ENCODE measurements at places on chromosomes 2 and 18.
A peak's percentile ranks its signal among the peaks of the same experiment; 100 is the strongest.

GRCh38 chr2:186130748-186131641, 355.1 kb upstream of the ZC3H15 start:
- no peaks in the 10 kb centered on the region for H3K36me3 ChIP-seq
- no peak overlapping the region for H3K27ac ChIP-seq
- DNase-seq = no peak
- H3K4me3 ChIP-seq = no peak overlapping the region

DNA sequence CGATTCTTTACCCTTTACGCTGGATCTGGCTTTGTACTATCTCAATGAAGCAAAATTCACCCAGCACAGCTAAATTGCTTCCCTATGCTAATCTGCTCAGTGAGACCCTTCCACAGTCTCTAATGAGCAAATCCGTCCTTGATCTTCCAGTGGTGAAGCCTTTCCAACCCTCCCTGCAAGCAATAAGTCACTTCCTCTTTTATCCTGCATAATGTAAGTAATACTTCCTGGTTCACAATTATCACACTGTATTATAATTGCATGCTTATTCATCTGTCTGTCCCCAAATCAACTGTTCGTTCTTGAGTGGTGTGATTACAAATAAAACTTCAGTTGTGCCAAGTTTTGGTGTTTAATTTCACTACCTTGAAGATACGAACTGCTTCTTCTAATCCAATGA, 404.0 kb downstream of the ADCYAP1 start:
- no peak overlapping the region for H3K4me3 ChIP-seq
- H3K4me1 ChIP-seq = no peaks in the 10 kb centered on the region
- no peak for DNase-seq
- H3K27me3 ChIP-seq = no peaks in the 10 kb centered on the region
- no peak overlapping the region for H3K27ac ChIP-seq
- no peaks in the 10 kb centered on the region for H3K36me3 ChIP-seq

DNA sequence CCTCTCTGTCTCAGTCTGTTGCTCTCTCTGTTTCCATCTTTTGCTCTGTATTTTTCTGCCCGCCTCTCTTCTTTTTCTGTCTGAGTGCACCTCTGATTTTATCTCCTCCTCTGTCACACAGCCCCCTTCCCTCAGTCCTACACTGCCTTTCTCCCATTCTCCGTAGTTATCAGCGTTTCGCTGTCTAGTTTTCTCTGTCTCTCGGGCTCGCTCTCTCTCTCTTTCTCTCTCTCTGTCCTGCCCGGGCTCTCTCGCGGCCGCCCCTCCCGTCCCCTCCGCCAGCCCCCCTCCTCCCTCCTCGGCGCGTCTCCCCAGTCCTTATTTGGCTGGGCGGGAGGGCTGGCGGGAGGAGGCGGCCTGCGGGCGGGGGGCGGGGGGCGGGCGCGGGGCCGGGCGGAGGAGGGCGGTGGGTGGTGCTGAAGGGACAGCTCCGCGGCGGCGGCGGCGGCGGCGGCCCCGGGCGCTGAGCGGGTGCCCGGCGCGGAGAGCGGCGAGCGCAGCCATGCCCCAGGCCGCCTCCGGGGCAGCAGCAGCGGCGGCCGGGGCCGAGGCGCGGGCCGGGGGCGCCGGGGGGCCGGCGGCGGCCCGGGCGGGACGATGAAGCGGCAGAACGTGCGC, at the start of gene KCNK3:
Gene KCNK3 (plus strand): TSS at position 444 of the 618 bp plus-strand sequence. CDS start 154 bp downstream, at position 598.
- H3K27ac ChIP-seq = no peak within 1 kb of the TSS
- no peaks in the 10 kb centered on the region for H3K36me3 ChIP-seq
- H3K4me3 ChIP-seq = no peak within 1 kb of the TSS
- peaks cover 68% of the 10 kb centered on the region for H3K27me3 ChIP-seq
- DNase-seq = peak; percentile 5

DNA sequence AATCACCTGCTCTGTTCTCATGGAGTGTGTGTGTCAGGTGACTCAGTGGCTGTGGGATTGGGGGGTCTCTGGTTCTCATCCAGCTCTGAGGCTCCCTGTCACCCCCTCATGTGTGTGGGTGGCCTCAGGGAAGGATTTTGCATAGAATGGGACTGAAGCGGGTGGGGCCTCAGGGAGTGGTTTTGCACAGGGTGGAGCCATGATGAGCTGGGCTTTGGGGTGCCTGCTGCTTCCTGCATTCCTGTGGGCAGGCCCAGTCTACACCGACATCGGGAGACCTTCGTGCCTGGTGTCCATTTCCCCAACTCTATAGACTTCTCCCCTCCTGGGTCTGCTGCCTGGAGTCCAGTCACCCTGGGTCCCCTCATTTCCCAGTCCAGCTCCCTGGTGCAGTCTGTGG, 59.7 kb downstream of the VAPA start:
- peaks cover 29% of the 10 kb centered on the region for H3K27me3 ChIP-seq
- peaks cover 17% of the 10 kb centered on the region for H3K4me1 ChIP-seq
- DNase-seq = no peak
- no peaks in the 10 kb centered on the region for H3K36me3 ChIP-seq

DNA sequence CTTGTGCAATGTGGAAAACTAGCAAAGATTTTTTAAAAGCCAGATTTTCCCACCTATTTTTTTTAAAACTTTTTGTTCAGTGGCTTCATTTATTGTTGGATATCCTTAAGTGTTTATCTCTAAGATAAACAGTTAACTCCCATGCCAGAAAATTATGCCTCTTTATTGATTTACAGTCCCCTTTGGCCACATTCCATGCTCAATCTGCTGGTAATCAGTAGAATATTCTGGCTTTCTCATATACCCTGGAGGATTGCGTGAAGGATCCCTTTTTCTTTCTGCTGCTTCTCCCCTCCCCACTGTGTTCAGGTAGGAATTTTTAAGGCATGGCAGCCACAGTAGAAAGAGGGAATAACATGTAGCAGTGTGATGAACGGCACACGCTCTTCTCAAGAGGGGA, 2.6 kb downstream of the GRHL1 start:
- H3K27me3 ChIP-seq = peaks cover 47% of the 10 kb centered on the region
- peaks cover 7% of the 10 kb centered on the region for H3K4me1 ChIP-seq
- H3K27ac ChIP-seq = no peak overlapping the region
- DNase-seq = no peak

DNA sequence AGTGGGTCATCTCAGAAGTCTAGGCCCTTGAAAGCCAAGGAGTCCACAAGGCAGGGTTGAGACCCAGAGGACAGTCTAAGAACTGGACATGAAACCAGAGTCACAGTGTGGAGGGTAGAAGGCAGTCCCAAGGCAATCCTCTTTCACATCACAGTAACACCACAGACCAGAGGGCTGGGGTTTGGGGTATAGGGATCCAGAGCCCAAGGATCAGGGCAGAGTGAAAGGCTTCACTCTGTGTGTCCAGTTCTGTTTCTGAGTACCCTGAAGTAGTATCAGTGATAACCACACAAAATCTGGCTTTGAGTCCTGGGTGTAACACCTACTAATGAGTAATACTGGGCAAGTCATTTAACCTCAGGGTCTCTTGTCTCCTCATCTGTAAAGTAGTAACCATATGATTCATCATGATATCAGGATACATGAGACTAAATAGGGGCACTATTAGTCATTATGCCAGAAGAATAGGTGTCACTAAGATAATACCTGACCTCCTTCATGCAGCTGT, 91.0 kb downstream of the ICA1L start:
- no peak overlapping the region for H3K27ac ChIP-seq
- no peak for DNase-seq
- peaks cover 24% of the 10 kb centered on the region for H3K36me3 ChIP-seq
- no peak overlapping the region for H3K4me3 ChIP-seq

DNA sequence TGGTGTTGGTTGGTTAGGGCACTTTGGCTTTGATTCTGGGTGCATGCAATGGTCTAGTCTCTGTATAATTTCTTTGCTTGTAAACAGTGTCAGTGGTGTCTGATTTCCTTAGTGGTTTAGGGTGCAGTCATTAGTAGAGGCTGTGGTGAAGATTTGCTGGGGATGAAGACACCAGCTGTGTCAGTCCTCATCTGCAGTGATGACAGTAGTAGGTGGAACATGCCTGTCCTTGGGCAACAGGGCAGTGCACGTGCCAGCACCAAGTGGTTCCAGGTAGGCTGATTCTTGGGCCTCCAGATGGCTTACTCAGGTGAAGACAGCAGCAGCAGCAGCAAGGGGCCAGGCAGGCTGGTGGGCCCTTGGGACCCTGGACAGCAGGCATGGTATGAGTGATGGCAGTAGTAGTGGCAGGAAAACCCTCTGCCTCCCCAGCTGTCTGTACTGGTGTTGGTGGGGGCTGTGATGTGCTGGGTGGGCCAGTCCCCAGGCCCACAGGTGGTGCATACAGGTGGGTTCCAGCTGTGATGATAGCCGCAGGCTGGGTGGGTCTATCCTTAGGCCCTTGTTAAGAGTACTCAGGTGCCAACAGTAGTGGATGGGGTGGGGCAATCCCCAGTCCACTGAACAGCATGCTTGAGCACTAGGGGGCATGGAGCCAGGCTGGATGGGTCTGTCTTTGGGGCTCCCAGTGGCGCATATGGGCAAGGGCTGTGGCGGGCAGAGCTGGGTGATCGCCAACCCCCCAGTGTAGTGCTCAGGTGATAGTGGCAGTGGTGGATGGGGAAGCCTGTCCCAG, 140.7 kb upstream of the THUMPD2 start:
- no peak overlapping the region for H3K27ac ChIP-seq
- no peaks in the 10 kb centered on the region for H3K36me3 ChIP-seq
- no peak for DNase-seq
- H3K4me3 ChIP-seq = no peak overlapping the region

DNA sequence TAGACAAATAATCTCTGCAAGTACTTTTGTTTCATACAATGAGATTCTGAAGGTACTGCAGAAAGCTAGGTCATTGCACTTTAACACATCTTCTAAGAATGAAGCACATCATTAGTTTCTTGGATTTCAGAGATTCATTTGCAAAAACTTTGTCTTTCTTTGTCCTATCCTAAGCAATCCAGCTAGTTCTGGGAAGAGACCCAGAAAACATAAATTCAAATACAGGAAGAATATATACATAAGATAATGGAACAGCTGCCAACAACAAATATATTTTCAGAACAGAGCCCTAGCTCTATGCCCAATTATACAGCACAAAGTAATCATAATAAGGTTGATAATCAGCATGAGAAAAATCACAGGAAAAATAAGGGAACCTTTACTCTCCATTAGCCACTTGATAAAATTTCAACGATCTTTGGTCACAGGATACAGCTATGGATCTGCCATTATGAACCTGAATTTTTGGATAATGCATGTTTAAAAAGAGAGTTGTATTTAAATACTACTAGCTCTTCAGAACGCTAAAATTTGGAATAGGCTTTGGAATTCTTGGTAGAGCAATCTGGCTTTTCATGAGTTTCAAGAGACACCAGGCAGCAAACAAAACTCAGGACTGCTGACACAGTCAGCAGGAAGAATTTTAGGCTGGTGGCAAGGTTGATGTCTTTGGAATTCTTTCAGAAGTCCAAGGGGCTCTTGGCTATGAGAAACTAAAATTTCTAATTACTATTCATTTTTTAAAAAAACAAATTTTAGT, 250.4 kb upstream of the SMIM21 start:
- no peak for DNase-seq
- no peaks in the 10 kb centered on the region for H3K4me1 ChIP-seq
- H3K27me3 ChIP-seq = peaks cover 23% of the 10 kb centered on the region
- no peaks in the 10 kb centered on the region for H3K36me3 ChIP-seq
- H3K27ac ChIP-seq = no peak overlapping the region
- H3K4me3 ChIP-seq = no peak overlapping the region

- DNase-seq = no peak
- H3K4me3 ChIP-seq = no peak overlapping the region
- no peaks in the 10 kb centered on the region for H3K36me3 ChIP-seq
- no peak overlapping the region for H3K27ac ChIP-seq
Observed at GRCh38 chr18:61531182-61531581, 198.0 kb downstream of the CDH20 start.

- H3K36me3 ChIP-seq = no peaks in the 10 kb centered on the region
- H3K27me3 ChIP-seq = peaks cover 10% of the 10 kb centered on the region
- no peak for DNase-seq
- H3K4me1 ChIP-seq = no peaks in the 10 kb centered on the region
- H3K27ac ChIP-seq = no peak overlapping the region
Observed at GRCh38 chr2:114001937-114002336, 112.0 kb downstream of the ACTR3 start.

- no peaks in the 10 kb centered on the region for H3K27me3 ChIP-seq
- no peak overlapping the region for H3K4me3 ChIP-seq
- no peaks in the 10 kb centered on the region for H3K36me3 ChIP-seq
Observed at GRCh38 chr18:22961156-22961555, 28.0 kb downstream of the RBBP8 start.

DNA sequence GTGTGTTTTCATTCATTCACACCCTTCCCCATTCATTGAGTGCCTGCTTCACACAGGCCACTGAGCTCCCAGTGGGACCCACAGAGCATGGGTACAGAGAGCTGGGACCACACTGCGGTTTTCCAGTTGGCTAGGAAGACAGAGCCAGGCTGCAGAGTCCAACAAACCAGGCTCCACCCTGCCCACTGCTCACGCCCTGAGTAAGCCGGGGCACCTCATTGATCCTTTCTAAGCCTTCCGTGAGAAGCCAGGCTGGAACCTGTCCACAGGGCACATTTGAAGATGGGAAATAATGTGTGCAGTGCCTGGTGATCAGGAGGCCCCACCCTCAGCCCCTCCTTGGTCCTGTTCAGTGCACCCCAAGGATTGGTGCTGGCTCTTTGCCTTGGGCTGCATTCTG, 13.5 kb downstream of the KCNIP3 start:
- H3K4me1 ChIP-seq = no peaks in the 10 kb centered on the region
- DNase-seq = no peak
- no peak overlapping the region for H3K27ac ChIP-seq
- no peak overlapping the region for H3K4me3 ChIP-seq
- no peaks in the 10 kb centered on the region for H3K36me3 ChIP-seq
- peaks cover 49% of the 10 kb centered on the region for H3K27me3 ChIP-seq

- H3K27me3 ChIP-seq = peaks cover 24% of the 10 kb centered on the region
- DNase-seq = no peak
- no peaks in the 10 kb centered on the region for H3K4me1 ChIP-seq
- H3K27ac ChIP-seq = no peak overlapping the region
- H3K36me3 ChIP-seq = no peaks in the 10 kb centered on the region
- H3K4me3 ChIP-seq = no peak overlapping the region
Observed at GRCh38 chr2:15719566-15720313, 128.1 kb downstream of the DDX1 start.

GRCh38 chr2:229237270-229237669, 33.8 kb downstream of the PID1 start:
- no peak for DNase-seq
- no peaks in the 10 kb centered on the region for H3K4me1 ChIP-seq
- no peak overlapping the region for H3K27ac ChIP-seq
- no peaks in the 10 kb centered on the region for H3K27me3 ChIP-seq
- no peaks in the 10 kb centered on the region for H3K36me3 ChIP-seq

GRCh38 chr2:121686902-121687301, 37.6 kb upstream of the CLASP1 start:
- no peaks in the 10 kb centered on the region for H3K4me1 ChIP-seq
- H3K36me3 ChIP-seq = no peaks in the 10 kb centered on the region
- DNase-seq = no peak
- no peak overlapping the region for H3K4me3 ChIP-seq
